OCI-M1 (cell line): ENCODE measurements at places on chromosomes 1 and 21.

GRCh38 chr1:173297798-173298391 lies 90.8 kb upstream of the TNFSF4 start:
- no peak for DNase-seq

DNA sequence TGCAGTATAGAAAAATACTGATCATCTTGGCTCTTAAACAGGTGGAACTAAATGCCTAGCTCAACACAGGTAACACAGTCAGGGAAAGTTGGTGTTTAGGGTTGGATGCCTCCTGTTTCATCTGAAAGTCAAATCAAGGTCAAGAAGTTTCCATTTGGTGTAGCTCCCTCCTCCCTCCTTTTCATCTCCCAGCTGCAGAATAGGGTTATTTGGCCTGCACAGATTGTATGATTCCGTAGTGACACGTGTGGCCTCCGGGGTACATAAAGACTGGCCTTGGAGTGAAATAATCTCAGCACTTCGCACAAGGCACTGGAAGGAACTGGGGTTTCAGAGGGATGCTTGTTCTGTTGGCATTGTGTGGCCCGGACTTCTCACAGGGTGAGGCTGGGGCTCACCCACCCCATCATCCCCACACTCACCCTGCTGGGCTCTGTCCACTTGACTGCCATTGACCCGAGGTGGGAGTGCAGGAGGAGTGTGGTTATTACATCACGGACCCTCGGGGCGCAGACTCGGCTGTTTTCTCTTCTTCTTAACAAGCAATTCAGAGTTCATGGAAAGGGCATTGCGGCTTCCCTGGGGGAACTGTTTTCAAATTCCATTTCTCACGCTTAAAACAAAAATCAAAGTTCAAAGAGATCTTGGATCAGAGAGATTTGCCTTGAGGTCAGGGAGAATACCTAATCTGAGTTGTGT lies 18.4 kb downstream of the IGSF5 start:
- no peak for DNase-seq

GRCh38 chr1:43796111-43796581 lies 88.8 kb downstream of the ST3GAL3 start:
- DNase-seq, result peak; percentile 26

DNA sequence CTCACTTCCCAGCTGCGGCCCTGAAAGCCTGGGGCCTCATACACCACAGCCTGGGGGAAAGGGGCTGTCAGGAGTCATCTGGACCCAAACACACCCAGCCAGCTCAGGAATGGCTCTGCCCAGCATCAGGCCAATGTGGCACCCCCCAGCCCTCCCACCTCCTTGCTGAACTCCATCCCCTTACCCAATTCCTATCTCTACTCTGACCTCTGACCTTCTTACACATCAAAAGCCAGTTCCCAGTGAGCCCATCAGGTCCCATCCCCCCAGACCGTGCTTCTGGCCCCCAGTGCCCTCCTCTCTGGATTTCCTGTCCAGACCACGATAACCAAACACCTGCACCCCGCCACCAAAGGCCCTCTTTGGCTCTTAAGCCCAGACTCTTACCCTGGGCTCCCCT lies 16.3 kb downstream of the CRYBG2 start:
- no peak for DNase-seq

DNA sequence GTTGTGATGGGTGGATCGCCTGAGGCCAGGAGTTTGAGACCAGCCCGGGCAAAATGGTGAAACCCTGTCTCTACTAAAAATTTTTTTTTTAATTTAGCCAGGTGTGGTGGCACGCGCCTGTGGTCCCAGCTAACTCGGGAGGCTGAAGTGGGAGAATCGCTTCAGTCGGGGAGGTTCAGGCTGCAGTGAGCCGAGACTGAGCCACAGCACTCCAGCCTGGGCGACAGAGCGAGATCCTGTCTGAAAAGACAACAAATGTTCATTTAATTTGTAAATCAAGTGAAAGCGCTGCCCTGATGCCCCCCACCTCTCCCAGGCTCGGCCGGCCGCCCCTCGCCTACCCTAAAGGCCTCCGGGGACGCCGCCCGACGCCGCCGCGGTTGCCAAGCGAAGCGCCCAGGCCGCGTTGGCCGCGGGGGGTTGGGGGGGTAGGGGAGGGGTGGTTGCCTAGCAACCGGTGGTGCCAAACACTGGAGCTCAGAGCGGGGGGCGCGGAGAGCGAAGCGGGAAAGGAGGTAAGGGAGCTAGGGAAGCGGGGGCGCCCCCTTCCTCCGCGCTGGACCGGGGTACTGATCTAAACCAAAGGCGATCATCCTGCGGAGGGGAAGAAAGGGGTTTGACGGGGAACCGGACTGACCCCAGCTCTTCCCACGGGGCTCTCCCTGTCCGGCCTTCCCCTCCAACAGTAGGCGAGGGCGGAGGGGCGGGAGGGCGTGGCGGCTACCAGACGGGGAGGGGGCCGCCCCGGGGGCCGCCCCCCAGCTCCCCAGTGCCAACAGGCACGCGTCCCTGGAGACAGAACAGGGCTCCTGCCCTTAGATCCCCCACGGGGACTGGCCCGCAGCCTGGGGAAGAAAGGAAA lies at the start of gene TEKT2:
TEKT2 (plus strand) TSS at position 460 of the 862 bp plus-strand sequence. CDS start 828 bp downstream, outside the sequence.
- no peak for DNase-seq

- DNase-seq, result no peak
These were observed 2.8 kb upstream of the ADORA1 start for GRCh38 chr1:203124546-203125317.

- DNase-seq, result peak; percentile 40
These were observed 712 bp upstream of the LAMB3 start for GRCh38 chr1:209652873-209653401.

DNA sequence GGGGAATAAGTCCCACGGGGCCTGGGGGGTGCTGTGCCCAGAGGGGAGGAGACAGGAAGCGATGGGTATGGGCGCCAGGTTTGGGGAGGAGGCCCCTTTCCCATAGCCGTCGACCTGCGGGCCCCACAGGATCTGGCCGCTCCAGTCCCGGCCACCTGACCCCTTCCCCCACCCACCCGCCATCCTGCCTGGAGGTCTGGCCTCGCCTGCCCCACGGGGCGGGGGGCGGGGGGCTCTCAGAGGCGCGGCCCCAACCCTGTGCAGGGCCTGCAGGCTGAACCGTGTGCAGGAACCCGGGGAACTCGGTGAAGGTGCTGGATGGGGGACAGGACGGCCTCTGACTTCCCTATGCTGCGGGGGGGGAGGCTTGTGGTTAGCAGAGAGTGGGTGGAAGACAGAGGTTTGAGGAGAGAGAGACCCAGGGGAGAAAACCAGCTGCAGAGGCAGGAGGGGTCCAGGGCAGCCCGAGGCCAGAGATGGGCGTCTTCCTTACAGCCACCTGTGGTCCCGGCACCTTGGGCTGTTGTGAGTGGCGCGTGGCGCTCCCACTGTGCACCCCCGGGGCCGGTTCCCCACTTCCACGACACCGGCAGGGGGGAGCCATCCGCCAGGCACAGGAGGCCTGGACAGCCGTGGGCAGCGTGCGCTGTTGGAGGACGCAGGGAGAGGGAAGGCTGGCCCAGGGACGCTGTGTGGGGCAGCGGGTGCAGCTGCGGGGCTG lies 2.5 kb upstream of the TNFRSF18 start:
- DNase-seq, result peak; percentile 33

DNA sequence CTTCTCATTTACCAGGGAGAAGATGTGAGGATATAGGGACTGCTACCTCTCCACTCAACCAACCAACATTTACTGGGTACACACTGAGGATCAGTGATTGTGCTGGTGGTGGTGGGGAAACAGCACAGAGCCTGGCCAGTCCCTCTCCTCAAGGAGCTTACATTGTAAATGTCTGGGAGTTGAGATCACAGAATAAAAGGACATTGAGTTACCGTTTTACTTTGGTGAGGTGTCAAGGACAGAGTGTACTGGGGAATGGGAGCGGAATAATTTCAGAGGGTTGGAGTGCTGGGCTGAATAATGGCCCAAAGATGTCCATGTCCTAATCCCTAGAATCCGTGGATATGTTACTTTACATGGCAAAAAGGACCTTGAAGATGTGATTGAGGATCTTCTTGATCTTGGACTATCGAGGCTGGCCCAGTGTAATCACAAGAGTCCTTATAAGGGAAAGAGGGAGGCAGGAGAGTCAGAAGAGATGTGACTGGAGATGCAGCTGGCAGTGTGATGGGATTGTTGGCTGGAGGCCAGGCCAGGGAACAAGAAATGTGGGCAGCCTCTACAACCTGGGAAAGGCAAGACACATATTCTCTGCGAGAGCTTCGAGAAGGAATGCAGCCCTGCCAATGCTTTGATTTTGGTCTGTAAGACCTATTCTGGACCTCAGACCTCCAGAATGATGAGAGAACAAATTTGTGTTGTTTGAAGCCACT lies 26.6 kb upstream of the RWDD3 start:
- DNase-seq, result no peak

DNA sequence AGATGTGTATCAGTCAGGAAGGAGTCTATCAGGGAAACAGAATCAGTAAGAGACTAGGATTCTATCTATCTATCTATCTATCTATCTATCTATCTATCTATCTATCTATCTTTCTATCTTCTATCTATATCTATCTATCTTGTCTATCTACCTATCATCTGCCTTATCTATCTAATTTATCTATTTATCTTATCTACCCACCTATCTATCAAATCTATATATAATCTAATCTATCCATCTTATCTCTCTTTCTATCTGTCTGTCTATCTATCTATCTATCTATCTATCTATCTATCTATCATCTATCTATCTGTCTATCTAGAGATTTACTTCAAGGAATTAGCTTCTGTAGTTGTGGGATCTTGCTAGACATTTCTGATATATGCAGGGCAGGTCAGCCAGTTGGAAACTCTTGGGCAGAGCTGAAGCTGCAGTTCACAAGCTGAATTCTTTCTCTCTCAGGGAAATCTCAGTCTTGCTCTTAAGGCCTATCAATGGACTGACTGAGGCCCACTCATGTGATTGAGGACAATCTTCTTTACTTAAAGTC lies 140.2 kb upstream of the JUN start:
- DNase-seq, result no peak

DNA sequence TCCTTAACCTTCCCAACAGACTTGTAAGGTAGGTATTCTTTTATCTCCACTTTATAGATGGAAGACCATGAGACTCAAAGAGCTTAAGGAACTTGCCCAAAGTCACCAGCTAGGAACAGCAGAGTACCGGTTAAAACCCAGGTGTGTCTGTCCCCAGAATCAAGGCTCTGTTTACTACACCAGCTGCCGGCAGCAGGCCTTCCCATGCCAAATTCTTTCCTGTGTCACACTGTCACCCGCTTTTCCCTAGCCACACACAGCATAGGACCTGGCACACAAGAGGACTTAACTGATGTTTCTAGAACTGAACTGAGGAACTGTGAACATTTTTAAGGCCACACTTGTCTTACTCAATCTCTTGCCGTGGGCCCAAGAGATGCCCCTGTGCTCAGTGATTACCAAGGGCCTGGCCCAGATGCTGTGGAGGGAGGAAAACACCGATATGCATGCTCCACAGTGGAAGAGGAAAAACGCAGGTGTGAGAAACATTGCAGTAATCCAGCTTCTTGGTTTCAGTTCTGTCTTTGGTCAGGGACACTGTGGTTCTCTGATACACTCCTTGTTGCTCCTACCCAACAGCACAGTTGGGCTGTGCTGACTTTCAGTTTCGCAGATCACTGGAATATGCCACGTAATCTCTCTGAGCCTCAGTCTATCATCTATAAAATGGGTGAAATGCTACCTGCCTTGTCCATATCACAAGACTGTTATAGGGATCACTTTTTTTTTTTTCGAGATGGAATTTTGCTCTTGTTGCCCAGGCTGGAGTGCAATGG lies 13.9 kb upstream of the LY9 start:
- DNase-seq, result no peak

DNA sequence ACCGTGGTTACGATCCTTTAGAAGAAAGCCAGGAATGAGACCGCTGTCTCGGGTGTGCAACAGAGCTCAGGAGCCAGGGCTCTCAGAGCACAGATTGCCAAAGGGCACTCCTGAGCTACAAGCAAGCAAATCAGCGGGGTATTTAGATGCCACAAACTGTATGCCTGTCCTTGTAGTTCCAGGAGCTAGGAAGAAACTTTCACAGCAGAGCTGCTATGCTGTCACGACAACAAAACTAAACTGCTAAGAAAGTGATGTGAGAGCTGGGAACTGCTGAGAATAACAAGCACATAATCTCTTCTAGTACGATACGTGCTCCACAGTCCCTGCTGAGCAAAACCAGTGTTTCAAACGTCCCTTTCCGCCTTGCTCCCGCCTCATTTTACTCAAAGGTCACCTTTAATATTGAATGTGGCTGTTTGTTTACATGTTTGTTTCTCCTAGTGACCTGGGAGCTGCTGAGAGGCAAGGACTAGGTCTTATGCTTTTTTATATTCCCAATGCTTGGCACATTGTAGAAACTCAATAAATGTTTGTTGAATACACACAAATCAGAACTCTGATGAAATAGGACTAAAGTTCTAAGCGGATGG lies 14.7 kb downstream of the GREM2 start:
- DNase-seq, result no peak

GRCh38 chr1:202679406-202680177 lies 30.7 kb downstream of the SYT2 start:
- no peak for DNase-seq

DNA sequence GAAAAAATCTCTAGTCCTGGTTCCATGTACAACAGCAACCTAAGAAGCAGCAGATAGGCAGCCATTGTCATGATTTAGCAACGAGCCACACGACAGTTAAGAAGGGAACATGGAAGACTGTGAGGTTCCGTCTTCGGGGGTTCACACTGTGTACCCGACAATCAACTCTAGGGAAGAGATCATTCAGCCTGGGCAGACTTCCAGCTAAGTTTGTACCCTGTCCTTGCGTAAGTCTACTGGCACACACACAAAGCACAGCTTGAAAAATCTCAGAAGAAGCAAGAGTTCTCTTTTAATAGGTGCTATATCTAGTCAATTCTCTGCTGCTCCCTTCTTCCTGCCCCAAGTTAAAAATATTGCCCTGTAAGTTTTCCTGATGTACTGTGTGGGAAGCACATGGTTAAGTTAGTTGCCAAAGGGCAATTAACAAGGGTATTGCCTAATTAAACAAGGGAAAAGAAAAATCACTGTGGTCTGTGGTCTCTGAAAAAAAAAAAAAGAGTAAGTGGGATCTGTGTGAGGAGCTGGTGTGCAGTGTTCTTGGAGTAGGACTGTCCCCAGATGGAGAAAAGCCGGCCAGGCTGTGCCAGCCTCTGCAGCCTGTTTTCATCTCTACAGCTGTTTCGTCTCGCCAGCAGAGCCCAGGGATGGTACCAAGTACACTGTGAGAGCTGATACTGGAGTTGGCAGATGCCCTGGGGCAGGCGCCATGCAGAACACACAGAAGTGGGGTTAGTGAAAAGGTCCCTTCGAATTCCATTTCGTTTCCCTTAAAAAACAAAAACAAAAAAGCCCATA lies 6.4 kb upstream of the MYBPHL start:
- no peak for DNase-seq

GRCh38 chr1:100360790-100361510 lies 8.6 kb downstream of the CDC14A start:
- DNase-seq, result peak; percentile 54

- no peak for DNase-seq
These were observed 103.3 kb upstream of the FGGY start for GRCh38 chr1:59193443-59194093.

- no peak for DNase-seq
These were observed 1.9 kb upstream of the TEKT2 start for GRCh38 chr1:36081926-36082485.

- DNase-seq, result no peak
These were observed 93.4 kb downstream of the GDAP2 start for GRCh38 chr1:117836069-117836468.
